ENCODE measurements at places on chromosomes 4 and X.

- no peak for DNase-seq
Measured at GRCh38 chr4:1616557-1616930, 67.6 kb downstream of the FAM53A start.

- no peak for DNase-seq
Measured at GRCh38 chr4:74084984-74085383, 14.0 kb downstream of the CXCL2 start.

GRCh38 chr4:107709916-107710315 is 10.1 kb downstream of the PAPSS1 start:
- DNase-seq, result no peak

- peak; percentile 94 for DNase-seq
Measured at GRCh38 chr4:100736641-100737451, 219.0 kb upstream of the EMCN start.

DNA sequence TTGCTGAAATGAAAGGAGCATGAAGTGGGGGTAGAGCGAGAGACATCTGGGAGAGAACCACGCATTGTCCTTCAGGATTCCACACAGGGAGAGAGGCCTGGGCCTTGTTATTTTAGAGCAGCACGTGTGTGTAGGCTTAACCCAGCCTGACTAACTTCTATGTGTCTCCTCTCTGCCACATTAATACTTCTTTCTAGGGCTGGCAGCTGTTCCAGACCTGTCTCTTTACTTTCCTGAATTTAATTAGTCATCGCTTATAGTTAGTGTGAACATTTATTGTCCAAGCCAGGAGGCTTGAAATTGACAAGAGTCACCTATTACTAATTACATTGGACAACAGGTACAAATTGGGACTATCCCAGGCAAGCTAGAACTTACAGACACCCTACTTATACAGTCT is 51.3 kb downstream of the SMAD1 start:
- DNase-seq, result peak; percentile 40

- peak; percentile 19 for DNase-seq
Measured at GRCh38 chr4:18294021-18294420, 272.5 kb upstream of the LCORL start.

- peak; percentile 27 for DNase-seq
Measured at GRCh38 chr4:116880625-116881024, 204.8 kb downstream of the TRAM1L1 start.

DNA sequence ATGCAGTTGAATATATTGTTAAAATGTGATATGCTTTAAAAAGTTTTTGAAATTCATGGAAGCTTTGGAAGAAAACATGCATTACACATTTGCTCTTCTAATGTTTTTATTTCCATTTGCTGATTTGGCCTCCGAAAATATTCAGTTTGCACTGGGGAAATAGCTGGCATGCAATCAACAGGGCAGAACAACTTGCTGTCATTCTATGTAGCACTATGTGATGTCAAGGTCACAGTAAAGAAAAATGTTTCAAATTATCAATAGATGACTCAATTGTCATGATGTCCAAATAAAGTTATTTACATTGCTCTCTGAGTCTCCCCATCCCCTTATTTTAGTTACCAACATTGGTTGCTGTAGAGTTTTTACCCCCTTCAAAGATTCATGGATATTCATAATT is 119.2 kb downstream of the TLL1 start:
- DNase-seq, result no peak

All from renal cortical epithelial cell (primary cell).